ENCODE measurements at places on chromosomes 5 and 9. TPM values are rescaled to one million over a fixed set of nuclear protein-coding genes. Genes with fewer than 3 reads are reported as not detected.

Gene FBN2
- total RNA-seq = 14.7 TPM

Gene ZDHHC11
- 3.3 TPM for total RNA-seq

Gene POLK
- total RNA-seq = 24.3 TPM

Gene CDO1
- 29.2 TPM for total RNA-seq

Gene SH2D3C
- not detected for total RNA-seq

Gene SAXO1
- 0.09 TPM for total RNA-seq

Gene STXBP1
- total RNA-seq = 23.2 TPM

Gene SAPCD2
- 0.47 TPM for total RNA-seq

Gene CCDC183
- total RNA-seq = 0.32 TPM

Gene SLIT3
- total RNA-seq = 0.95 TPM

Gene PDZD2
- 0.09 TPM for total RNA-seq

Gene GABRA1
- total RNA-seq = not detected

Gene GLRA1
- total RNA-seq = not detected

Gene FAM153A
- not detected for total RNA-seq

Gene CDK9
- 52.8 TPM for total RNA-seq

Gene PCDHB3
- 0.16 TPM for total RNA-seq

Gene DOCK2
- total RNA-seq = 2.5 TPM

Measured in bronchial smooth muscle cell (primary cell).